Skin of body (tissue), 3 donors: ENCODE measurements at places on chromosomes 2 and 18.

GRCh38 chr18:37499044-37499443 is 66.6 kb downstream of the CELF4 start:
- DNase-seq = no peak

DNA sequence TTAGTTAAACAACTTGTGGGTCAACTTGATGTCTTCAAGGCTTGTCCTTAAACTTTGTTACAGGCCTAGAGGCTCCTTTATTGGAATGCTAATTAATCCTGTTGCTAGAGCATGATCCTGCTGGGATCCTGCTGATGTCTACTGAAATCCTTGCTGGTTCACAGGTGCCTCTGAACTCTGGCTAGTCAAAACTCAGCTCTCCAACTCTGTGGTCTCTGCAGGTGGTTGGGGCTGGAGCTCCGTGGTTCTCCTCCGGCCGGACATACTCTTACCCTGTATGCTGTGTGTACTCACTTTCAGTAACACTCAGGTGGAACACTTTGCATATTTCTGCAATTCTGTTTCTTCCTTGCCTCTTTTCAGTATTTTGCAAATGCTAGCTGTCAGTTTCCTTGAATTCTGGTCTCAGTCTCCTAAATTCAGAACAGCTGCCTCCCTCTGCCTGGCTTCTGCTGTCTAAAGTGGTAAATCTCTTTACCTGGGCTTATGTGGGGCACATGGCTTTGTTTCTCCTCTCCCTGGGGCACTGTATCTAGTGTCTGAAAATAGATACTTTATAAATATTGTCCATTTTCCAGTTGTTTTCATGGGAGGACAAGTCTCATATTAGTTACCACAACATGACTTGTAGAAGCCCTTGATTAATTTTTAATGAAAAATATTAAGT is 113.0 kb downstream of the ATP9B start:
- no peak for DNase-seq

GRCh38 chr2:88239781-88240180 is 69.6 kb downstream of the THNSL2 start:
- DNase-seq = no peak

- no peak for DNase-seq
Observed at GRCh38 chr2:188813315-188813714, 160.9 kb upstream of the COL3A1 start.

GRCh38 chr18:69400253-69400975 is at the start of gene DOK6:
DOK6 (plus strand) TSS chr18:69400888.
- DNase-seq = peak; percentile 48

- DNase-seq = peak; percentile 56
Observed at GRCh38 chr2:158046121-158046880, 55.4 kb upstream of the UPP2 start.

- DNase-seq = no peak
Observed at GRCh38 chr18:13236411-13236810, 17.9 kb downstream of the LDLRAD4 start.

DNA sequence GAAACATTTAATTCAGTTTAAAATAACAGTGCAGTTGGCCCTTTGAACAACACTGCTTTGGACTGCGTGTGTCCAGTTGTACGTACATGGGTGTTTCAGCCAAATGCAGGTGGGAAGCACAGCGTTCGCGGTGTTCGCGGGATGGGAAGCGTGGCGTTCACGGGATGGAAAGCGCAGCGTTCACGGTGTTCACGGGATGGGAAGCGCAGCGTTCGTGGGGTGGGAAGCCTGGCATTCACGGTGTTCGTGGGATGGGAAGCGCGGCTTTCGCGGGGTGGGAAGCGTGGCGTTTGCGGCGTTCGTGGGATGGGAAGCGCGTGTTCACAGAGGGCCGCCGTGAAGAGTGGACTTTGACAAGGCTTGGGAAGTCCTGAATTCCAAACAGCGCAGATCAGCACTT is 47.6 kb downstream of the CTDP1 start:
- no peak for DNase-seq

- DNase-seq = no peak
Observed at GRCh38 chr2:66519264-66519843, 84.4 kb downstream of the MEIS1 start.

GRCh38 chr2:197577446-197577845 is 61.6 kb downstream of the MOB4 start:
- DNase-seq = no peak

GRCh38 chr2:98448441-98449145 is 3.9 kb downstream of the INPP4A start:
- no peak for DNase-seq

- no peak for DNase-seq
Observed at GRCh38 chr18:30927042-30927441, 115.5 kb downstream of the DSC3 start.

- DNase-seq = no peak
Observed at GRCh38 chr2:56364902-56365301, 181.1 kb downstream of the CCDC85A start.

- DNase-seq = no peak
Observed at GRCh38 chr2:237987268-237987667, 20.5 kb downstream of the UBE2F start.

DNA sequence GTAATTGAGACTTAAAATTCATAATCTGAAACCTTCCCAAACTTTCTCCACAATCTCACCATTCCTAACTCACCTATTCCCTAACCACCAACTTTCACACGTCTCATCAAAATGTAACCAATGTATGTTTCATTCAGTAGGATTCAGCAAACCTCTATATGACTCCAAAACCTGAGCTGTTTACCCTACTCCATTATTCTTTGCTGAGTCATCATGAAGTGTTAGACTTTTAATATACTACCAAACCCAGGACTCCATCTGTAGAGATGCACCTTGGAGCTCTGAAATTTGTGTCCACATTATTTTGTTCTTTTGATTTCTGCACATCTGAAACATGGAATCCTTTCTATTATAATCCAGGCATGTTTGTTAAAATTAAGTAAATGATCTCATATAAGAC is 727.0 kb upstream of the PIK3C3 start:
- no peak for DNase-seq

- DNase-seq = no peak
Observed at GRCh38 chr2:57546478-57546877, 500.1 kb upstream of the VRK2 start.

- no peak for DNase-seq
Observed at GRCh38 chr2:9532421-9532820, 23.2 kb downstream of the ADAM17 start.

GRCh38 chr2:9975328-9975727 is 23.8 kb downstream of the GRHL1 start:
- no peak for DNase-seq

DNA sequence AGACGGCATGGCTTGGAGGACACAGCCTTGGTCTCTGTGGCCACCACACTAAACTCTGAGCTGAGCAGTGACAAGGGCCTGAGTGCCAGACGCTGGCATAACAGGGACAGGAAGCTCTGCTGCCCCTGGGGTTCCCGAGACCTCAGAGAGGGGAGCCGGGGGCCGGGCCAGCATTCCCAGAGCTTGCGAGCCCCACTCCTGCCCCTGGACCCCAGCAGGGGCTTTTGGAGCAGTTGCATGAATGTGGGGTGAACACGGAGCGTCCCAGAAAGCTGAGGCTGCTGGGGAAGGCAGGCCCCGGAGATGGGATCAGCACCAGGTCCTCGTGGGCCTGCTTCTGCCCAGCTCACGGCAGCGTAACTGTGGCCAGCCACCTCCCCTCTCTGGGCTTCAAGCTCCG is 7.6 kb upstream of the ERFE start:
- DNase-seq = no peak

- DNase-seq = no peak
Observed at GRCh38 chr18:3458378-3458777, 8.4 kb downstream of the TGIF1 start.

DNA sequence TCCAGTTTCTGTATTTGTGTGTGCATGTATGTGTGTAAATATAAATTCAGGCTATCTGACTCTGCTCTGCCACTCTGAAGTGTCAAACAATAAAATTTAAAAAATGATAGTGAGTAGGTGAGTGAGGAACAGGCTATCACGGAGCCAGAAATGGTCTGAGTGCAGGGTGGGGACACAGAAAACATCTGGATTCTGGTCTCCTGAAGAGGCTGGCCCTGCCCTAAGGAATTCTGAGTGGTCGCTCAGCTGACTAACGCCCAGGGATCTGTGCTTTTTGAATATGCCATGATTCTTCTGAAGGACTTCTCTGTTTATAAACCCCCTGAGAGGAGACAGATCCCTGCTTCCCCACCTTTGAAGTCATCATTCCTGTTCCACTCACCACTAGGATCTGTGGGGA is 353.9 kb upstream of the GYPC start:
- DNase-seq = no peak

- DNase-seq = no peak
Observed at GRCh38 chr2:138767101-138767500, 13.1 kb downstream of the NXPH2 start.

DNA sequence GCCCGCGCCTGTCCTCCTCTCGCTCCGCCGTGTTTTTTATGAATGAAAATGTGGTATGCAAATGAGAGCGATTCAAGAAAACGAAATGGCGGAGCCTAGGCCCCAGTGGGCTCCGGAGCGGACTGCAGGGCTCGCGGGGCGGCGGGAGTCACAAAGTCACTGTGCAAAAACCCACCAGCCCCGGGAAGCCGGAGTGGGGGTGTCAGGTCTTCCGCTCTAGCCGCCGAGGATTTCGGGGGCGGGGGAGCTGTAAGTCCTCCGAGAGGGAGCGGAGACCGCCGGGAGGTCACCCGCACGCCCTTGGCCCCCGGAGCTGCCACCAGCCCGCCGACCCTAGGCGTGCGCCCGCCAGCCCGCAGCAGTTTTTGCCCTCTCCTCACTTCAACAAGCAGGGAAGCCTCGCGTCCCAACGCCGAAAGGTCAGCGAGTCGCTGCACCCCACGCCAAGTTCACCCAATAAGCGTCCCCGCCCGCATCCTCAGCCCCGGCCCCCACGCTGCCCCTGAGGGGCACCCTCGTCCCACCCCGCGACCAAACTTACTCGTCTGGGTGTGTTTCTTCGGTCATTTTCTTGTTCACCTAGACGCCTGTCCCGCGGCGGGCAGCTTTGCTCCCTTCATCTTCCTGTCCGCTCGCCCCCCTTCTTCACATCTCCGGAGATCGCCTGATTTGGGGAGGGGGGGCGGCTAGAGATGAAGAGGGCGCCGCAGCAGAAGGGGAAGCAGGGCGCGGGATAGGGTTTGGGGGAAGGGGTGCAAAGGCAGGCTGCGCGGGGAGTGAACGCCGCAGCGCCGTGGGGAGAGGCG is 775 bp downstream of the SPRED2 start:
- peak; percentile 57 for DNase-seq

- DNase-seq = no peak
Observed at GRCh38 chr2:233476651-233477547, 89.7 kb downstream of the USP40 start.

DNA sequence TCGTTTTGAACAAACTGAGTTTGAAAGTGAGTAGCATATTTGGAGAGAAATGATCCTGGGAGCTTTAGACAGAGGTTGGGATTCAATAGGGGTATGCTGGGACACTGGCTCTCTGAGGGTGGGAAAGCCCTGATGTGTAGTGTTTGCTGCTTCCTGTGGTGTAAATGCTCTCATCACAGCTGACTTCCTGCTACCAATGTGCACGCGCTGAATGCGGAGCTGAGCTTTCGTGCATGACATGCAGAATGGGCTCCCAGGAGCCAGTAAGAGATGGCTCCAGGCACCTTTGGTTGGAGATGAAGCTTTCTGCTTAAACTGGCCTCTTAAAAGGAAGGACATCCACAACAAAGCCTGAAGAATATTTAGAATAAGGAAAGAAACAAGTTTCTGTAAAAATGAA is 224.1 kb upstream of the CCDC150 start:
- no peak for DNase-seq

- no peak for DNase-seq
Observed at GRCh38 chr2:60366135-60366712, 187.2 kb downstream of the BCL11A start.

GRCh38 chr2:207269038-207269437 is 103.3 kb upstream of the KLF7 start:
- no peak for DNase-seq

GRCh38 chr18:60174832-60175231 is 197.7 kb downstream of the MC4R start:
- DNase-seq = no peak

GRCh38 chr2:188379748-188380147 is 88.1 kb downstream of the GULP1 start:
- no peak for DNase-seq

DNA sequence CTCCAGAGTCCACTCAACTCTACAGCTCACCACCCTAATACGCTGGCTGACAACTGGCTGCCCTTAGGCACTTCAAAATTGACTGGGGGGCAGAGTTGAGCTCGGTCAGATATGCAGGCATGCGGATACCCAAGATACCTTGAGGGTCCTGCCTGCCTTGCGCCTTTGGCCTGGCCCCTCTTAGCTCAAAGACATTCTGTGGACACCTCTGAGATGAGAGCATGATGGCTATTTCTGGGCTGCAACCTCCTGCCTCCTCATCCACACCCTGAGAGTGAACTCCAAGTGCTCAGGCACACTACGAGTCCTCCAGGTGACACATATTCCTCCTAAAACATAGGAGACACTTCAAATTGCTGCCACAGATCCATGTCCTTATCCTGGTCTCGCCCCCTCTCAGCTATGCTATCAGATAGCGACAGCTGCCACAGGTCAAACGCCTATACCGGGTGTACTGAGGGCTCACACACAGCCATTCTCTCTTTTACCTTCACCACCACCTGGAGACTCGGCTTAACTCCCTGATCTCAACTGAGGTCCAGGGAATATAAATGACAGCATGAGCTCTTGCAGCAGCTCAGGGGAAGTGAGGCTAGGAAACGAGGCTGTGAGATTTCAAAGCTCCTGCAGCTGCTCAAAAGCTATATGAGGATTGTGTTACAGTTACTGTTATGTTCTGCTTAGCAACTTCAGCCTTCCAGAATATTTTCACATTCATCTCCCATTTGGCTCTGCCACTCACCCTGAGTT is 60.5 kb upstream of the TEX51 start:
- peak; percentile 28 for DNase-seq

- DNase-seq = no peak
Observed at GRCh38 chr2:26559556-26559955, 81.6 kb downstream of the CIB4 start.

GRCh38 chr2:44392338-44392943 is 30.7 kb downstream of the CAMKMT start:
- DNase-seq = peak; percentile 9

DNA sequence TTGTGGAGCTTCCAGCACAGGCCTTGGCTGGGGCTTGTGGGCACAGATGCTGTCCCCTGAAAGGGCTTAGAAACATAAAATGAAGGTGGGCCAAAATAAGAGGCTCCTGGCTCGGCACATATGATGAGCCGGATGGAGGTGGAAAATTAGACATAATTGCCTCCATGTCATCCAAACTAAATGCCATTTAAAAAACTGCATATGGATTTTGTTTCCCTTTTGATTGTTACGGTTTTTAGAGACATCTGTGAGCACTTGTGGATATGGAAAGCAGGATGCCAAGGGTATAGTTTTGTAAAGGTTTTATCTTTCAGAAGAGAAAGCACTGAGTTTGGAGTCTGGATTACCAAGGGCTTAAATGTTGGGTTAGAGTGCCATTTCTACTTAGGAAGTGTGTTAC is 498.3 kb downstream of the RIT2 start:
- DNase-seq = no peak

DNA sequence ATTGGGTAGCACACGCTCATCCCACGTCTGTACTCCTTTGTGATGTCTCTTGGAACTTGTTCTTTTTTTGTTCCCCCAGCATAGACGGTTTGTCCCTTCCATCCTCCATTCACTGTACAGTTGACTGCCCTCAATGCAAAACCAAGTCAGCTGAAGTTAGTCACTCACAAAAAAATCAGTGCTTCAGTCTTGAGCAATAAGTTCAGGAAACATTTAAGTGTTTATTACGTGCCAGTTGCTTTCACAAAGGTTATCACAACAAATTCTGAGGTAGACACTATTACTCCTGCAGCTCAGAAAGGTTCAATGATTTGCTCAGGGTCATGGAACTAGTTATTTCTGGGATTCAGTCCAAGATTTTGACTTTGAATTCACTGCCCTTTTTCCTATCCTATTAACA is 102.2 kb downstream of the PDE1A start:
- DNase-seq = no peak
